ENCODE measurements at places on chromosomes 1 and 21.

DNA sequence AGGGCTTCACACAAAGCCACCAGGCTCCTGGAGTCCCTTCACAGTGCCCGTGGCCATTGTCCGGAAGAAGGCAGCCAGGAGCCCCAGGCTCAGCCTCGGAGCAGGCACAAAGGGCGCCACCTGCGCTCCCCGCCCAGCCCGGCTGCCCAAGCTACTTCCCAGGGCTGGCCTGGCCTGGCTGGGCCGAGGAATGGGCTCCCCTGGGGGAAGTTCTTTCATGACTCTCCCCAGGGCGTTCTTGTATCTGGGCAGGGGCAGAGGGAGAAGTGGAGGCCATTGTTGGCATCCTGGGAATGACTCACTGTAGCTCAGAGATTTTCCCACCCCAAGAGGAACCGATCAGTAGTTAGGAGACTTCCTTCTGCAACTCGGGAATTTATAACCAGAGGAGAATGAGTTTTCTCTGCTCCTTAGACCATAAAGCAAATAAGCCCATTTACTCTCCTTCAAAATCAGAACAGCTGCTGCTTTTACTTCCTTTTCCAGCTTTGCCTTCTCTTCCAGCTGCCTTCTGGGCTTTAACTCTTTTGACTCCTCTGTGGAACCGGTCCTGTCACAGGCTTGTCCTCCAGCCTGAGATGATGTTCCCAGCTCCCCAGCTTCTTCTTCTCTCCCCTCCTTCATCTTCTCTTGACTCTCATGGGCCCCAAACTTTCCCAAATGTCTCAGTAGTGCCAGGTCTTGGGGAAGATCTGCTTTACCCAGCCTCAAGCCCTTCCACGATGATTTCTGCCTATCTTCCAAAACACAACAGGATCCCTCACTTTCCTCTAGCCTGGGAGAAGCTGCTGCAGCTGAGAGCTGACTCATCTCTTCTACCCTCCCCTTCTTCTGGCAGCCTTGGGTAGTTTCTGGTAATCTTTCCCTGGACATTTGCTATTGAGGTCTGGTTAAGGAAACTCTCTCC, 118.7 kb upstream of the CD34 start:
- DNase-seq: no peak

DNA sequence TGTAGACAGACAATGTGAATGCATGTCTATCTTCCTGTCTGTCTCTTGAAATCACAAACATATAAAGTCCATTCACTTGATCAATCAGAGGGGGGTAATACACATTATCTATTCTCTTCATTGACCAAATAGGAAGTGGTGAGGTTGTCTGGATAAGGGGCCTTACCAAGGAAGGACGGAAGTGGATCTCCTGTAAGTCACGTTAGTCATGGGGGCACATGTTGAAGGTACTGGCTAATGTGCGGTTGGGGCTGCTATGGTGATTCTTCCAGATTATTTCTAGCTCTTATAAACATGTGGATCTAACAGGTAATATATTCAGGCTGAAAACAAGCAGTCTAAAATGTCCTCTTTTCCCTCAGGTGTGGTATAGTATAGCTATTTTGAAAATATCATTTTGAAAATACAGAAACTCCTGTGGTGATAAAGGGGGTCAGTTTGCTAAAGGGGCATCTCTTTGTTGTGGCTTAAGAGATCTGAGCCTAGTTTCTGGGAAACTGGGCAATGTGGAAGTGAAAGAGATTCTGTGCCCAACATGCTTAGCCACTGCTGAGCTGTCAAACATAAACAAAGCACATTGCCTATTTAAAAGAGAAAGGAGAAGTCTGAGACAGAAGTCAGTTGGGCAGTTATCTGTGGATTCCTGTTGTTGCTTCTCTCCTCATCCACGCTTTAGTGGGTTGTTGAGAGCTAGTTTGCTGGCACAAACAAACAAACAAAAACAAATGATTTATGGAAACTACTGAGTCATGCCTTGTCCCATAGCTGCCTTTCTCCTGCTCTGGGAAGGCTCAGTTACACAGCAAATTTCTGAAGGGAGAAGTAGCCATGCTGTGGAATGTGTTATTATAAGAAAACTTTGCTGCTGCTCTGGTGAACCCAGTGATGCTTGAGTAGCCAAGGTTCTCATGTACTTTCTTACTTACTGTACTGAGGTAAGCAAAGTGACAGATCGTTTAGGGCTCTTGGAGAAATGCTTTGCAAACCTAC, 166.9 kb downstream of the HLX start:
- no peak for DNase-seq

DNA sequence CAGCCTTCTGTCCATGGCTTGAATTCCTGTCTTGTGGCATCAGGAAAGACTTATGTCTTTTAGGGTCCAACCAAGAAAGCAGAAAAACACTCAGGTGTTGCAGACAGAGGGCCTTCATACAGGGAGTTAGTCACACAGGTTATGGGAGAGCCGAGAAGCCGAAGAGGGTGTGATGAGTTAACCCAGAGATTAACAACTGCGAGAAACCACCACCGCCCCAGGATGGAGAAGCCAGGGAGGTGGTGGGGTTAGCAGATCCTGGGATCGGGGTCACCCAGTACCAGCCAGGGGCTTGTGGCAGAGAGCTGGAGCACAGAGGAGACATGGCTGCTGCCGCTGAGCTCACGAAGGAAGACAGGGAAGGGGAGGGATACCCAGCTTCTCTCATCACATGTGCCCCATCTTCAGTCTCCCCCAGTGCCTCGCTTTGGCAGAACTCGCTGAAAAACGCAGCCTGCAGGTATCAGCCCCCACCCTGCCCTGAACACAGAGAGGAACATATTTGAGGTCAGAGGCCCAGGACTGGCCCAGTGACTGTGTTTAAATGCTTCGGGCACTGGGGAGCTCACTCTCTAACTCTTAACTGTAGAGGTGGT, 58.7 kb downstream of the RUNX3 start:
- no peak for DNase-seq

DNA sequence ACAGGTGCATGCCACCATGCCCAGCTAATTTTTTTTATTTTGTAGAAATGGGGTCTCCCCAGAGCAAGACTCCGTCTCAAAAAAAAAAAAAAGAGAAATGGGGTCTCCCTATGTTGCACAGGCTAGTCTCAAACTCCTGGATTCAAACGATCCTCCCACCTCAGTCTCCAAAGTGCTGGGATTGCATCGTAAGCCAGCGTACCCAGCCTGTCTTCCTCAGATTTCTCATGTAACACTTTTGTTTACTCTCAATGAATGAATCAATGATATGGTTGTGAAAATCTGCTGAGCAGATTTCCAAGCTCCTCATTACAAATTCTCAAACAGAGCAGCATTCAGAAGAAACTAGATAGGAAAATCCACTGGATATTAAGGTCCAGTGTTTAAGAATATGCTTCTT, 6.6 kb downstream of the CMPK1 start:
- no peak for DNase-seq

GRCh38 chr21:33444499-33444898, 35.3 kb downstream of the TMEM50B start:
- no peak for DNase-seq

- DNase-seq: no peak
Observed at GRCh38 chr1:108511764-108512163, 48.1 kb upstream of the EEIG2 start.

- no peak for DNase-seq
Observed at GRCh38 chr1:31548534-31548906, 27.8 kb upstream of the TINAGL1 start.

DNA sequence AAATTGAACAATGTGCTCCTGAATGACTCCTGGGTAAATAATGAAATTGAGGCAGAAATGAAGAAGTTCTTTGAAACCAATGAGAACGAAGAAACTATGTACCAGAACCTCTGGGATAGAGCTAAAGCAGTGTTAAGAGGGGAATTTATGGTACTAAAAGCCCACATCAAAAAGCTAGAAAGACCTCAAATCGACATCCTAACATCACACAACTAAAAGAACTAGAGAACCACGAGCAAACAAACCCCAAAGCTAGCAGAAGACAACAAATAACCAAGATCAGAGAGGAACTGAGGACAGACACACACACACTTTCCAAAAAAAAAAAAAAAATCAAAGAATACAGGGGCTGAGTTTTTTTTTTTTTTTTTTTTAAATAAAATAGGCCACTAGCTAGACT, 564.2 kb downstream of the SMYD3 start:
- no peak for DNase-seq

GRCh38 chr1:218364028-218364710, 19.0 kb downstream of the TGFB2 start:
- DNase-seq: no peak

DNA sequence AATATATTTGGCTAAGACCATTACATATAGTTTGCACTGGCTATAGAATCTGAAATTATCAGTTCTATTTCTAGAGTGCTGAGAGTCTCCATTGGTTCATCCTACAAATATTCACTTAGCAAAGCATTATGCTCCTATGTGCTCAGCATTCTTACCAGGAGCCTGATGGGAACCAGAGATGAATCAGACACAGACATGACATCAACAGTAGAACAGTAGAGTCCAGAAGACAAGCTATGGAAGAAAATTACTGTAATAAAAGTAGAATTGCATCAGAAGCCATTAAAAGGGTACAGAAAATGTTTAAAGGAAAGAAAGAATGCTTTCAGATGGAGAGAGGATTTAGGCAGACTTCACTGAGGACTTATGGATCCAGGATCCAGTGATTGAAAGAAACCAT, 271.7 kb upstream of the SNX7 start:
- no peak for DNase-seq

- DNase-seq: no peak
Observed at GRCh38 chr1:204670152-204670927, 15.2 kb downstream of the LRRN2 start.

DNA sequence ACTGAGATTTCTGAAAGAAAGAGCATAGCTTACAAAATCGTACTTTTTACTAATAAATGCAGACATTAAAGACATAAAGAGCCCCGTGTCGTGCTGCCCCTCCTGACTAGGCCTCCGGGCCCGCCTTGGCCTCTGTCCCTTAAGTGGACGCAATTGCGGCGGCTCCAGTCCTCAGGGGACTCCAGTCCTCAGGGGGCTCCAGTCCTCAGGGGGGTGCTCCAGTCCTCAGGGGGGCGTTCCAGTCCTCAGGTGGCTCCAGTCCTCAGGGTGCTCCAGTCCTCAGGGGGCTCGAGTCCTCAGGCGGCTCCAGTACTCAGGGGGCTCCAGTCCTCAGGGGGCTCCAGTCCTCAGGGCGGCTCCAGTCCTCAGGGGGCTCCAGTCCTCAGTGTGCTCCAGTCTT, 10.6 kb upstream of the OR2M2 start:
- no peak for DNase-seq

- DNase-seq: no peak
Observed at GRCh38 chr1:206797534-206798383, 25.5 kb upstream of the IL10 start.

GRCh38 chr1:15737324-15738319, 1.6 kb downstream of the SLC25A34 start:
- DNase-seq: no peak

DNA sequence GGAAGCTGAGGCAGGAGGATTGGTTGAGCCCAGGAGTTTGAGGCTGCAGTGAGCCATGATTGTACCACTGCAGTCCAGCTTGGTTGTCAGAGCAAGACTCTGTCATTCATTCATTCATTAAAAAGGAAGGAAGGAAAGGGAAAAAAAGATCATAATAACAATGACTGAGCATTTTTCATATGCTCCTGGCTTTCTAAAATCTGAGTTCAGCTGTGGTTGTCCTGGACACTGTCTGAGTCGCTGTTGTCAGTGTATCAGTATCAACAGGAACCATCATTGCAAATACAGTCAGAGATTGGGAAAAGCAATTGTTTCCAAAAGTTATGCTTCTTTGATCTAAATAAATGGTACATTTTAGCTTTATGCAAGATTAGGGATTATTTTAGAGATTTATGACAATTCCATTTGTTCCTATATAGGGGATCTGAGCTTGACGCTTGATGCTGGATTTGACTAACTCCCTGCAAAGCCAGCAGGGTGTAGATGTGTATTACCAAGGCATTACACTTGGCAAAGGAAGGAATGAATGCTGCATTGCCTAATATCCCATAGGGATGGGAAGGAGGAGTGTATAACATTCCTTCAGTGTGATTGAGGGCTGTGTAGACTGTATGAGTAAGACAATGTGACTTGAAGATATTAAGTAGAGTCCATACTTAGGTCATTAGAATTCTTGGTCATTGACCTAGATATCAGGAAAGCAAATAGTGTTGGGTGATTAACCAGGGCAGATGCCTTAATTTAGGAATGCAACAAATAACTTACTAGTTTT, 100.2 kb downstream of the DISP1 start:
- no peak for DNase-seq

DNA sequence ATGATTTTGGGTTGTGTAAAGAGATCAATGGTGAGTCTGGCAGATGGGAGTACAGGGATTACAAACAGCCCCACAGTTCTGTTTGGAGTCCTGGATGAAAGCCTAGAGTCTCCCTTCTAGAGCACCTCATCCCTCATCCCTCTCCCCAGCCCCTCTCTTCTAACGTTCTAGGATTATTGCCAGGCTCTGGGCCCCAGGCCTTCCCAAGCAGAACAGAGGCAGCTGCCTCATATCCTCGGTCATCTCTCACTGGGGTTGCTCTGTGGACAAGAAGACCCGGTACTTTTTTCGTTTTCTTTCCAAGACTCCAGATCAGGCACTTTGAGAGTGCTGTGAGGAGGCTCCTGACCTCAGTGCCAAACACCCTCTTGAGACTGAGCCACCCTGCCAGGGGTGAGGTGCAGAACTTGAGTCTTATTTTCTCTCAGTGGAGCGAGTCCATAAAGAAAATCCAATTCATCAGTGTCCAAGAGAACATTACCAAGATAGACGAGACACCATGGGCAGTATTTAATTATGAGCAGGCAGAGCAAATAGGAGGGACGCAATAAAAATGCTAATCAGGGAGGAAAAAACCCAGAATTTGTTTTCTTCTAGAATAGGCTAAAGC, 17.1 kb upstream of the KCND3 start:
- no peak for DNase-seq

DNA sequence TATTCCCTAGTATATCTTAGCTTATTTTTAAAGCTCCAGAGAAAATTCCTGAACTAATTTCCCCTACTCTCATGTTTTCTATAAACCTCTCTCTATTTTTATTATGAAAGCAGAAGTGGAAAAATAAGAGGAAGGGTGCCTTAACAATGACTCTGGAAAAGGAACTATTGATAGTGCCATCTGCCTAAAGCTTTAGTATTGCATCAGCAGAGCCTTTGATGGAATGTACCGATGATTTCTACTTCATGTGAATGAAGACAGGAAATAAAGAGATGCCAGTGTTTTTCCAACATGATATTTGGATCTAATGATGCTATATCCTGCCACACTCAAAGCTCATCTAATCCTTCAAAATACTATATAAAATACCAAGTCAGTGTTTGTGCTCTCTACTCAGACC, 35.1 kb downstream of the TNFSF18 start:
- DNase-seq: no peak

- DNase-seq: no peak
Observed at GRCh38 chr1:246617768-246618167, 51.5 kb downstream of the CNST start.

GRCh38 chr1:211355873-211356272, 29.2 kb downstream of the TRAF5 start:
- DNase-seq: no peak
